Lower leg skin (tissue), 4 donors: ENCODE measurements at places on chromosomes 1 and 21.

- peak; percentile 83 for DNase-seq
Observed at GRCh38 chr1:153535242-153536011, at the start of gene S100A6. TSS of gene S100A6 (minus strand) at chr1:153535991. CDS start at chr1:153535339, 652 bp downstream.

DNA sequence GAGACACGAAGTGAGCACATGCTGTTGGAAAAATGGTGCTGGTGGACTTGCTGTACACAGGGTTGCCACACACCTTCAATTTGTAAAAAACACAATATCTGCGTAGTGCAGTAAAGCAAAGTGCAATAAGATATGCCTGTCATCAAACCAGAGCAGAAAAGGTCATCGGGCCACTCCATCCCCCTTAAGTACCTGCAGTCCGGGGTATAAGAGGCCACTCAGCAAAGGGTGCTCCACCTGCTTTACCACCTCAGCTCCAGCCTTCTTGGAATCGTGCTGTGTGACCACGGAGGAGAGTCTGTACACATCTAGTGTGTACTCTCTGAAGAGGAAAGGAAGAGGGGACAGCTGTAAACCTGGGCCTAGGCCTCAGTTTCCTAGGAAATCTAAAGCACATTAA lies 10.9 kb downstream of the YARS1 start:
- no peak for DNase-seq

DNA sequence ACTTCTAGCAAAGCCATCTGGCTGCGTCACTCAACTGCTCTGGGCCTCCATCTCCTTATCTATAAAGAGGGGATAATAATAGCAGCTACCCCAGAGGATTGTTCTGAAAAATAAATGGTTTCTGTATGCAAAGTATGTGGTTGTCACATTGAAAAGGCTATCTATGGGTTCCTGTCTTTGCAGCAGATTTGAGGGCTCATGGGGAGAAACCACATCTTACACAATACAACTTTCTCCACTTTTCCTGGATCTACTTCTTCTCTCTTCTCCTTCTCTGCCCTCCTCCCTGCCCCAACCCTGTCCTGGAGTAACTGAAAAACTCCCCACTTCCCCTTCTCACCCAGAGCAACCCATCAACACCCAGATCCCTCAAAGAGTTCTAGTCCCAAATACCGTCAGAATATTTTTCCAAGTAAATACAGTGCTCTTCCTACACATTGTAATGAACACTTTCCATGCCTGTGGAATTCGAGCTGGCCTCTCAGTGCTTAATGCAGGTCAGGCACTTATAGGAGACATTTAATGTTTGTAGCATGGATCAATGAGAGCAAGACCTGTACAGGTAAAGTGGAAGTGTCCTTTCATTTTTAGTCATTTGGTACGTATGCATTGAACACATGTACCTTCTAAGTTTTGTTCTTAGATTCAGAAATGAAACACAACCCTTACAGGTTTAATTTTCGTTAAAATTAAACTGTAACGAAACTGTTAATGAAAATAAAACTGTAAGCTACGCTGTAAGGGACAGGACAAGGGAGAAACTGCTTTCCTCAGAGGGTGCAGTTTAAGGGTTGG lies 131.9 kb downstream of the AK5 start:
- DNase-seq, result no peak

- DNase-seq, result peak; percentile 26
Observed at GRCh38 chr1:154219541-154219940, 1.2 kb upstream of the UBAP2L start.

DNA sequence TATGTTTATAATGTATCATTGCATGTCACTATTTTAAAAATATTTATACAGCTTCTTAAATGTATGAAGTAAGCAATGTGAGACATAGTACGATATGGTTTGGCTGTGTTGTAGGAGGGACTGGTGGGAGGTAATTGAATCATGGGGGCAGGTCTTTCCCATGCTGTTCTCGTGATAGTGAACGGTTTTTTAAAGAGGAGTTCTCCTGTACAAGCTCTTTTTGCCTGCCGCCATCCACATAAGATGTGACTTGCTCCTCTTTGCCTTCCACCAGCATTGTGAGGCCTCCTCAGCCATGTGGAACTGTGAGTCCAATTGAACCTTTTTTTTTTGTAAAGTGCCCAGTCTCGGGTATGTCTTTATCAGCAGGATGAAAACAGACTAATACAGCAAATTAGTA lies 10.3 kb downstream of the ABCD3 start:
- no peak for DNase-seq

- no peak for DNase-seq
Observed at GRCh38 chr1:200372095-200372884, 37.5 kb downstream of the ZNF281 start.

- DNase-seq, result no peak
Observed at GRCh38 chr1:164678136-164678700, 119.2 kb downstream of the PBX1 start.

DNA sequence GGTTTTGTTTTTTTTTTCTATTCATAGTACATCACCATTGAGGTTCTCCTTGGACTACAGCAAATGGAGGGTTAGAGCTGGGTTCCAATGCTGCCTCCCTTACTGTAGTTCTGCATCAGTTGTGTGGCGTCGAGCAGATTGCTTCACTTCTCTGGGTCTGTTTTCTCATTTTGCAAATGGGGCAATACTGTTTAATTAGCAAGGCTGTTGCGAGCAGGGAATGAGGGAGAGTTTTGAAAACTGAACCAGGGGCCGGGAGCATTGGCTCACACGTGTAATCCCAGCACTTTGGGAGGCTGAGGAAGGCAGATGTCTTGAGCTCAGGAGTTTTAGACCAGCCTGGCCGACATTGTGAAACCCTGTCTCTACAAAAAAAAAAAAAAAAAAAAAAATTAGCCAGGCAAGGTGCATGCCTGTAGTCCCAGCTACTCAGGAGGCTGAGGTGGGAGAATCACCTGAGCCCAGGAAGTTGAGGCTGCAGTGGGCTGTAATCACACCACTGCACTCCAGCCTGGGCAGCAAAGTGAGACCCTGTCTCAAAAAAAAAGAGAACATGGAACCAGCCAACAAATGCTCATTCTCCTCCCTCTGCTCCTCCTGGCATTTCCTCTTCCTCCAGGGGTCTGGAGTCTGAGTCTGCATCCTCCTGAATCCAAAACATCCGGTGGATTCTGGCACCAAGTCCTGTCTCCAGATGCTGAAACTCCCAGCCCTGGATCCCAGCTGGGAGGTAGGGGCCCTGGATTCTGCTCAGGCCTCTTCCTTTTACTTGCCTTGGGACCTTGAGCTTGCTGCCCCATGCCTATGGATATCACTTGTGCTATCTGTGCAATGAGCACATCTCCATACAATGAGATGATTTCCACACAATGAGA lies 3.7 kb upstream of the PLOD1 start:
- DNase-seq, result no peak

DNA sequence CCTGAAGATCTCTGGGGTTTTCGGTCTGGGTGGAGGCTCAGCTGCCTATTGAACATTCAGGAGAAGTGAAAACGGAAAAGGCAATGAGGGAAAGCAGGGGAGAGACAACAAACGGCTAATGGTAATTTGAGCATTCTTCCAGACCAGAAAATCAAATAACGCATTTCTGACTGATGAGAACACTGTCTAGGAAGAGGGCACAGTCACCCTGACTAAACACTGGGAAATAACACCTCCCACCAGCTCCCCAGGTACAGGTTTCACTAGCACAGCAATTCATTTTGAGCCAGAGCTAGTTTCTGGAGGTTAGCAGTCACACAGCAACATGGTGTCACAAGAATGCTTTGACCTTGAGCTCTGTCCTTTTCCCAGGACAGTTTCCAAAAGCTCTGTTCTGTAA lies 21.1 kb downstream of the NCF2 start:
- DNase-seq, result no peak

- DNase-seq, result peak; percentile 61
Observed at GRCh38 chr1:24389231-24389678, 24.3 kb downstream of the STPG1 start.

GRCh38 chr1:55275941-55276341 lies 60.8 kb upstream of the USP24 start:
- DNase-seq, result no peak

- DNase-seq, result no peak
Observed at GRCh38 chr1:86082183-86082582, 74.4 kb downstream of the COL24A1 start.

DNA sequence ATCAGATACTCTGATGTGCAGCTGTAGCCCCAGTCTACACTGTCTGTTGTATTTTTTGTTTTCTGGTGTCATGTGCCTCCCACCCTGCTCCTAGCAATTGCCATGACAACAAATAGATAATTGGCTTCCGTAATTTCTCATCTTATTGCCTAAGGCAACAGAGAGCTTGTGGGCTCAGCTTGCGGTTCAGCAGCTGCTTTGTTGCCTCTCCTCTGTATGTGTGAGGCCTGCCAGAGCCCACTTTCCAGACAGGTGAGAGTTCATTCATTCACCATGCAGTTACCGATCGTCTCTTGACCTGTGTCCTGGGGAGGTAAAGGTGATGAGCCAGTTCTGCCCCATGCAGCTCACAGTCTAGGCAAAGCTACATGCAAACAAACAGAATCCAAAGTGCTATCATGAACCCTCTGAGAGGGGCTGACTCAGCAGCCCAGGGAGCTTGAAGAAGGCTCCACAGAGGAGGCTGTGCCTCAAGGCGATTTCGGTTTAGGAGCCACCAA lies 11.9 kb downstream of the LGALS8 start:
- no peak for DNase-seq

GRCh38 chr21:39033878-39034589 lies 149.2 kb downstream of the PSMG1 start:
- DNase-seq, result peak; percentile 88

- no peak for DNase-seq
Observed at GRCh38 chr1:61270761-61271411, 188.5 kb downstream of the NFIA start.

DNA sequence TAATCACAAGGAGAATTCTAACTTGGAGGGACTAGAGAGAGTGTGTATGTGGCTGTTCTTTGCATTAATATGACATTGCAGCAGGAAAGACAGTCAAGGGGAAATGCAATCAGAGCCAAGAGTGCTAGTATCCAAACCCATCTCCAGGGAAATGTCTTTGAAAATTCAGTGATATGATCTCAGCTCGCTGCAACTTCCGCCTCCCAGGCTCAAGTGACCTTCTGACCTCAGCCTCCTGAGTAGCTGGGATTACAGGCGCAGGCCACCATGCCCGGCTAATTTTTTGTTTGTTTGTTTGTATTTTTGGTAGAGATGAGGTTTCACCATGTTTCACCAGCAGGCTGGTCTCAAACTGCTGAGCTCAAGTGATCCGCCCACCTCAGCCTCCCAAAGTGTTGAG lies 16.3 kb downstream of the VASH2 start:
- no peak for DNase-seq

DNA sequence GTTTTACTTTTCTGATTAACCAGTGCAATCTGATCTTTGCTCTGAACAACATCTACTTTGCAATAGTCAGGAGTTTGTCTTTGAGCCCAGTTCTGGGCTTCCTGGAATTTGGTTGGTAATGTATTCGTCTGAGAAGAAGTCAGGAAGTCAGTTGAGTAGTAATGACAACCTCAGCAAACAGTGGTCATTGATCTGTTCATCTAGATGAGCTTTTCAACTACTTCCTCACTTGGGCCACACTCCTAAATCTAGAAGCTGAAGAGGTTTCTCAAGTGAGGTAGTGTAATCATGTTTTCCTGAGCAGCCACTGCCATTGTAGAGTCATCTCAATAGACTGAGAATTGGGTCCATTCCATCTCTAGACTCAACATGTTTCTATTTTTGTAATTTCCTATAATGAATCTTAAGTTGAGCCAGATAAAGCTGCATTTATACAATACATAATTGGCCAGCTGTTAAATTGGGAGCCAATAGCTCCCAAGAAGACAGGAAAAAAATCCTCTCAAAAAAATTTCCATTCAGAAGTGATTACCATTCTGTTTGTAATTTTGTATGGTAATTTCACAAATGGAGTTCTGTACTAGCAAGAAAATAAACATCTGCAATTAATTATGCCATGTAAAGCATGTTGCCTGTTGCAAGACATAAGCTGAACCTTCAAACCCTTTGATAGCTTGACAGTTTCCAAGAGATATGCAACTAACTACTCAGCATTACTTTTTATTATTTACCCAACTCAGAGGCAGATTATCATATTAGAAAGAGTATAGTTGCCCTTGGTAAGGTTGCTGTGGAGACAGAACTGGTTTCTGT lies 49.6 kb downstream of the WDR64 start:
- DNase-seq, result no peak

DNA sequence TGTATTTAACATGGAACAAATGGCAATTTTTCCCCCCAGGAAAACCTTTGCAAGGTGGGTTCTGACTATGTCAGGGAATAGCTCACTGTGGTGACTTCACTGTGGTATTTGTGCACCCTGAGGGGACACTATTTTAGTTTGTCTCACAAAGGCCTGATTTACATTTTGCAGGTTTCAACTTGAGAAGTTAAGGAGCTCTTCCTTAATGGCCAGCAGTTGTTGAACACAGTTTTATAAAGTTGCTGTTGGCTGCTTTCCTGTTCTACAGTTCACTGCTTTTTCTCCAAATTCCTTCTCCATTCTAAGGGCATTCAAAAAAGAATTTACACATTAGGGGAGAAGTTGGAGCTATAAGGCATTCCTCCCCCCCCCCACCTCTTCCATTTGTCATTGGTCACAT lies 4.6 kb downstream of the LAMC1 start:
- no peak for DNase-seq
